ENCODE measurements at places on chromosomes 2 and 18.

GRCh38 chr2:181474222-181474881 lies 17.2 kb downstream of the ITGA4 start:
- no peak for DNase-seq

GRCh38 chr2:240320204-240320993 lies 115.1 kb upstream of the GPC1 start:
- no peak for DNase-seq

DNA sequence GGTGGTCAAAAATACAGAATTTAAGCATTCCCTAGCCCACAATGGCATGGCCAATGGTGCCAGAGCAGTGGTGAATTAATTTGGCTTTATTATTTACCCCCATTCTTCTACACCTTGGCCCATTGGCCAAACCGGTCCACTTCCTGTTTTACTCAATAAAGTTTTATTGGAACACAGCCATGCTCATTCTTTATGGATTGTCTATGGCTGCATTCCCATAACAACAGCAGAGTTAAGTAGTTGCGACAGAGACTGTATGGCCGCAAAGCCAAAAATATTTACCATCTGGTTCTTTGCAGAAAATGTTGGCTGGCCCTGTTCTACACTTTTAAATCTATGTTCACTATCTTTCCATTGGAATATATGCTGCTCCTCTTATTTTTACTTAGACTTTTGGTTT lies 130.3 kb upstream of the CCDC68 start:
- no peak for DNase-seq

DNA sequence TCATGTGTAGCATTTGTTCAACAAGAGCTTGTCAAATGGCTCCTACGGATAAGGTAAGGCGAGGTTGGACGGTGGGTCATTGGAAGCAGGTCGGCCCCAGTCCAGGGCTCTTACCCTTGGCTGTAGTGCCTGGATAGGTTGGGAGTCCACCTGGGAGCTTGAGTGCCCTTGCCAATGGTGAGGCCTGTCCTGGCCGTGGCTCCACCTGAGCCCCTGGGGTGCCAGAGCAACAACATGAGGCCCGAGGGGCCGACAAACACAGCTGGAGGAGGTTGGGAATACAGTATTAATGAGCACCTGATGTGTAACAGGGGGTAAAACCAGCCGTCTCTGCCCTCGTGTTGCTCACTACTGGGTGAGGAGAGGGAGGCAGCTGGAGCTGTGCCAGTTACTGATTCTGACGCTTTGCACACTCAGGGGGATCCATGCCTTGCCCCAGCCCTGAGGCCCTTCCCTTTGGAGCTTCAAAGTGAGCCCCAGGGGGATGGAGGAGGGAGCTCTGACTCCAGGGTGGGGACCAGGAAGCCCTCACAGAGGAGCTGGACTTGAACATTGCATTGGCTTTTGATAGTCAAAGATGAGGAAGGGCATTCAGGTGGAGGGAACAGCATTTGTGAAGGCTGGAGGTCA lies 87.2 kb downstream of the RHOB start:
- DNase-seq, result no peak

DNA sequence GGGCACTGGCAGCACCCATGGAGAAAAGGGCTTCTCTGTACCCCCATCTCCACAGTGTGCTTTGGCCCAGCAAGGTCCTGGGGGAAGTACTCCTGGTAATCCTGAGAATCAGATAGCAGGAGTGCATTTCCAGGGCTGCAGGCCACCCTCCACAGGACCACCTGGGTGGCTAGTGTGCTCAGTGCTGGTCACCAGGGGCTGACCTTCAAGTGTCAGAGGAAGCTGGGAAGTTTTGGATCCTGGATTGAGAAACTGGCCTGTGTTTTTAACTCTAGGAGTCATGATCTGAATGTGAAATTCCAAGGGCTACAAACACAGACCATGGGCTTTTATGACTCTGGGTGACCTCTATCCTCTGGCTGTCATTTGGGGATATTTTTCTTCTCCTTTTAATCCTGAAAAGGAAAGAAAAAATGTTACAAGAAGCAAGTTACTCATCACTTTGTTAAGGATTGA lies 9.3 kb downstream of the RHOB start:
- no peak for DNase-seq

DNA sequence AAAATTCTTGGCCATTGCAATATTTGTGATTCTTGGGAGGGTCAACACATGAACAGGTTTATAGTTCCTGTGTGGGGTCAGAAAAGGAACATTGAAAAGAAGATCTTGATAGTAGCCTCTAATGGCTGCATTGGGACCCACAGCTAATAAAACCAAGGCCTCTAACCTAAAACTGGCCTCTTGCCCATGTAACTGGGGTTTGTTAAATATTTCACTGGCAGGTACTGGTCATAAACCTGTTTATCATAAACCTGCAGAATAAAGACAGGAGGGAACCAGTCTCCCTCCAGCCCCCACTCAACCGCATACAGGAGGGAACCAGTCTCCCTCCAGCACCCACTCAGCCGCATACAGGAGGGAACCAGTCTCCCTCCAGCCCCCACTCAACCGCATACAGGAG lies 125.3 kb downstream of the PXDN start:
- DNase-seq, result no peak

GRCh38 chr2:159711562-159712142 lies 654 bp upstream of the MARCHF7 start:
- DNase-seq, result no peak

- no peak for DNase-seq
Measured at GRCh38 chr2:130755256-130756052, at the start of gene AMER3. Gene AMER3, plus strand, starts transcription at chr2:130755540. Its CDS starts 6,533 bp downstream, at chr2:130762073.

- DNase-seq, result no peak
Measured at GRCh38 chr2:85435220-85435958, 16.9 kb downstream of the SH2D6 start.

DNA sequence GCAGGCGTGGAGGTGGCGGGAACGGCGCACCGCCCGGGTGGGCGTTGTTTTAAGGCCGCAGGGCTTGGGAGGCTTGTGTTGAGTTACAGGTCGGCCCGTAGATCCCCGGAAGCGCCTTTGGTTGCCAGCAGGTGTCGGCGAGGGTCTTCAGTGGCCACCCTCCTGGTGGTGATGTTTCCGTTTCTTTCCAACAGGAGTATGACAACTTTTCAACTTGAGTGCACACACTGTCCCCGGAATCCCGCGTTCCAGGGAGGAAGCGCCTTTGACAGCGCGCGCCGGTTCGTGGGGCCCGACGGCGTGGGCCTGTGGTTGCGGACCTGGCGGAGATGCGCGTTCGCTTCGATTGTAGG lies 1.0 kb upstream of the HDAC4 start:
- no peak for DNase-seq

DNA sequence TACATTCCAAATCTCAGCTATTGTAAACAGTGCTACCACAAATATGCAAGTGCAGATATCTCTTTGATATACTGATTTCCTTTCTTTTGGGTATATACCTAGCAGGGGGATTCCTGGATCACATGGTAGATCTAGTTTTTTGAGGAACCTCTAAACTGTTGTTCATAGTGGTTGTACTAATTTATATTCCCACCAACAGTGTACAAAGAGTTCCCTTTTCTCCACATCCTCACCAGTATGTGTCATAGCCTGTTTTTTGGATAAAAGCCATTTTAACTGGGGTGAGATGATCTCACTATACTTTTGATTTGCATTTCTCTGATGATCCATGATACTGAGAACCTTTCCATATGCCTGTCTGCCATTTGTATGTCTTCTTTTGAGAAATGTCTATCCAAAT lies 6.3 kb upstream of the CCNT2 start:
- DNase-seq, result no peak

- no peak for DNase-seq
Measured at GRCh38 chr18:59238385-59238784, 18.4 kb downstream of the GRP start.

GRCh38 chr18:79784965-79785770 lies 12.6 kb upstream of the KCNG2 start:
- no peak for DNase-seq

DNA sequence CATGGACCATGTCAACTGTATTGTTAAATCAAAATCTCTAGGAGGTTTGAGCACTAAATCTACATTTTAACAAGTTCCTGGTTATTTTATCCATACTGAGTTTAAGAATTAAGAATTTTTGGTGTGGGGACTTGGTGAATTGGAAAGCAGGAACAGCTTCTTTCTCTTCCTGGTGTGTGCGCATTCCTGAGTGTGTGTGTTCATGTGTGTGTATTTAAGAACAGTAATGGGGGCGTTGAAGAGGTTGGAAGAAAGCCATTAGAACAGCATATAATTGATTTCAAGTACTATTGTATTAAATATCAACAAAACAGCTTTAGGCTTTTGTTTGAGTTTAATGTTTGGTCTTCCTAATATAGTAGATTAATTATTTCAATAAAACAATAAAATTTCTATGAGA lies 801.3 kb upstream of the ID2 start:
- DNase-seq, result no peak

DNA sequence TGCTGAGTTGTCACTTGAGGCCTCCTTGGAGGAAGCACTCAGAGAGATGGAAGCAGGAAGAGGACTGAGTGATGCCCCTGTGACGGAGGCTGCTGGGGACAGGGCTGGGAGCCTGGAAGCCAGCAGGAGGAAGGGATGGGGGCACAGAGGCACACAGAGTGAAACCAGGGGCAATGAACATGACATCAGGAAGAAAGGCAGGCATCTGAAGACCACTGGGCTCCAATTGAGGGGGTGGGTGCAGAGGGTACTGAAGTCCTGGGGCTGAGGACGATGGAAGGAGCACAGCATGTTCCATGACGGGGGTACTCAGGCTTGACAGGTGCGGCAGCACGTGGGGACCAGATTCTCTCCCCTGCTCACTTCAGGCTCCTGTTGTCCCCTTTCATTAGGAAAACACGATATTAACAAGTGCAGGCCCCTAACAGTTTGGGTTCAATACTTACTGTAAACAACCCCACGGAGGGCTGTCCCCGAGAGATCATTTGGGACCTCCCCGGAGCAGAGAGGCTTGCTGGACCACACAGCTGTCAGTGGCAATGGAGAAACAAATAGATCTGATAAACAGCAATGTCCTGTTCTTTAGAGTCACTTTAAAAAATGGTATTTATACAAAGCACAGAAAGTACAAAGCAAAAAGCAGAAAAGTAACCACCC lies 8.7 kb downstream of the INPP5D start:
- no peak for DNase-seq

DNA sequence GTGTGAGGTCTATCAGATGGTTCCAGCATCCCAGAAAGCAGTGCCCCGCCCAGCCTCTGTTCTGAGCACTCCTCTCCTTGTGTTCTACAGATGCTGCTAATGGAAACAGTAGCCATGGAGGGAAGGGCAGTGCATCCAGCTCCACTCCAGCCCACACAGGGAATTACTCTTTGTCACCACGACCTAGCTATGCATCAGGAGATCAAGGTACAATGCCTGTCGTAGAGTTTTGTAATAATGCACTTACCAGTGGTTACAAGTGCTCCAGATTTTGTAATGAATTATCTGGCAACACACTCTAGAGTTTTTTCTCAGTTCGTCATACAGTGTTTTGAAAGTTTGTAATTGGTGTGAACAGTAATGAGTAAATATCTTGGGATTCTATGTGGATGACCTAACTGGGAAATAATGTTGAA lies 161.1 kb downstream of the ESCO1 start:
- DNase-seq, result no peak

GRCh38 chr2:112140205-112140802 lies 2.1 kb downstream of the FBLN7 start:
- no peak for DNase-seq

DNA sequence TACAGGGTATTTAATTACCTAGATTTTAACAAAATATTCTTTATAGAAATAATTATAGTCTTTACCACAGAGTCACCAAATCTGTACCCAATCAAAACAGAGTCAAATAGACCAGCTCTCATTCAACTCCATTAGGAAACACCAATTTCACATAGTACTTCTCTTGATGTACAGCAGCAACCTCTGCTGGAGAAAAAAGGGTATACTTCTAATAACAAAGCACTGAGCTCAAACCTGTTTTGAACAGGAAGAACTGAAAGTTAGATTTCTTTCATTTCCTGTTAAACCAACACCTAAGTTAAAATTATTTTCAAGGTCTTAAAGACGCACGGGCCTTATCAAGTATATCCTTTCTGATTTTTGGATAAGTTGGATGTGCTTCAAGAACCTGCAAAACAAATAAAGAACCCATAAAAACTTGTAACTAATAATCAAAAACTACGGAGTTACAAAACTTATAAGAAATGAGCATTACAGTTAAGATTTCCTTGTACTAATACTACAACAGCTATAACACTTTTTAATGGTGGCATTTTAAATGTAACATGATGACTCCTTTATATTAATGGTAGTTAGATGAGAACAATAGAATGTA lies 79.0 kb downstream of the TTC21B start:
- DNase-seq, result no peak

- no peak for DNase-seq
Measured at GRCh38 chr2:36277146-36277808, 78.3 kb upstream of the CRIM1 start.

- no peak for DNase-seq
Measured at GRCh38 chr18:12839057-12839525, 44.9 kb downstream of the PTPN2 start.

GRCh38 chr2:36369716-36370115 lies 14.1 kb downstream of the CRIM1 start:
- no peak for DNase-seq

- DNase-seq, result no peak
Measured at GRCh38 chr18:68267583-68267982, 447.3 kb downstream of the TMX3 start.

DNA sequence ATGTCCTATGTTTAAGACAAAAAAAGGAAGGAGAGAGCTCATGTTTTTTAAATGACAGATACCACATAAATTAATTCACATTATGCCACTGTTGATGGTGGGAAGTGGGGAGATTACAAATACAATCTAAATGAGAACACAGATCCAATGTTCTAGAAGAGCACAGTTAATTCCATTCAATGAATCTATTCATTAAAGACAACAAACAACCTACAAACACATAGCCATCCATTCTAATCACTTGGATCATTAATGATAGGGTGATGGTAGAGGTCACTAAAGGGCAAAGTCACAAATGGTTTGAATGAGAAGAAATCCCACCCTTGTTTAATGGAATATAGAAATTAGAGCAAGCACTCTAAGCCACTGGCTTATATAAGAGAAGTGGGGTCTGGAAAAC lies 21.7 kb downstream of the HNRNPA3 start:
- no peak for DNase-seq

GRCh38 chr2:229475778-229476177 lies 204.7 kb upstream of the PID1 start:
- DNase-seq, result no peak

DNA sequence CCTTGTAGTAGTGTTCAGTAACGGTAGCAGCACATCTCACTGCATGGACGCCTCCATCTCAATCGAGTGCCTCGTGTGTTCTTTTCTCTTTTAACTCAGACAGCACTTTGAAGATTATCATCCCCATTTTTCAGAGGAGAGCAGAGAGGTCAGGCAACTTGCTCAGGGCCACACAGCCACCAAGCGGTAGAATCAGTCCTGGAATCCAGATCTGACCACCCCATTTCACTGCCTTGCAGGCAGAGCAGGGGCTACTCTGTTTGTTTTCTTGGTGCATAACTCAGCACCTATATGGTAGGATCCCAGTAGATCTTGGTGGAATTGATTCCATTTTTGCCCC lies 129.5 kb downstream of the SMAD7 start:
- DNase-seq, result no peak

- DNase-seq, result no peak
Measured at GRCh38 chr2:231926761-231927565, 767 bp upstream of the NPPC start.

GRCh38 chr18:59961070-59961469 lies 61.3 kb downstream of the PMAIP1 start:
- DNase-seq, result no peak

GRCh38 chr18:28039078-28039477 lies 137.9 kb downstream of the CDH2 start:
- DNase-seq, result no peak

Measured in stimulated activated CD4-positive, alpha-beta T cell treated with anti-CD3 and anti-CD28 coated beads, Interleukin-4, amount 100 ng/mL, for 4 hours (primary cell).